Amygdala (tissue), 56 donors: ENCODE measurements at places on chromosomes 5 and 9.
A peak's percentile ranks its signal among the peaks of the same experiment; 100 is the strongest.

- DNase-seq: no peak
Observed at GRCh38 chr9:126592461-126592860, 21.3 kb upstream of the LMX1B start.

DNA sequence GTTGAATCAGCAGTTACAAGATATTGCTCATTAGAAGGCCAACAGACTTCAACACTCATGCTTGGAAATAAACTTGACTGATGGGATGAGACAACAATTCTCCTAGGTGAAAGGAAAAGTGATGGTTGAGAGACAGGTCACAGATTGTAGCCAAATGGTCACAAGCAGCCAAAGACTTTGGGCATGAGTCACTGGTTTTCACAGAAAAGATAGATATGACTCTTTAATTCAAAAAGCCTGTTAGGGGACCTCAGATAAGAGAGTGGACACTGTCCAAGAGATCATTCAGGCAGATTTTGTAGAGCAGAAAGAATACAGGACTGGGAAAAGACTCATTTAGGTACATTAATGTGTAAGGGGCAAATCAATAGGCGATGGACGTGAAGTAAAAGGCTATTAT, 982.5 kb downstream of the MAT2B start:
- no peak for DNase-seq

DNA sequence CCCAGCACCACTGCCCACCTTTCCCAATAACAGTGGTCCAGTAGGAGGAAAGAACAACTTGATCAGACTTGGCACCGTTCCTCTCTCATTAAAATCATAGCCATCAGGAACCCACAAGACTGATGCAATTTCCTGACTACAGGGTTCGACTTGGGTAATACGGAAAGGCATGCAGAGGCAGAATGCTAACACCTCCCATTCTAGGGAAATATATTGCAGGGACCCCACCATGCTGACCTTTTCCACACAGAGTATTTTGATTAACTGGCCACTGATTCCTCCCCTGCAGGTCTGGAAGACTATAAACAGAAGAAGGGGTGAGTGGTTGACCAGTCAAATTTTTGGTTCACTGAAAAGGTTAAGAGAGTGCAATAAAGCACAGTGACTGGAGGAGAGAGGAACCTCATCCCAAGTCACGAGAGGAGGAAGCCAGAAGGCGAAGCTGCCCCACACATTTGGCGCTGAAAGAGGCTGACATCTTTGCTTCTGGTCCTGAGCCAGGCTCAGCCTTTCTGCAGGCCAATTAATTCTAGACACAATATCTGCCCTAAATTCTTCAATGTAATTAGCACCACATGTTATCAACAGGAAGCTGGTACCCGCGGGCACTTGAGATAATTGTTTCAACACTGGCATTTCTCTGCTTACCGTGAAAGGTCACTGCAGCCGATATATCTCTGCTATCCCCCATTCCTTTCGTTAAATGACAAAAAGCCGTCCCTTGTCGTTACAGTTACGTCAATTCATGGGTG, 64.7 kb upstream of the SPOCK1 start:
- no peak for DNase-seq

- DNase-seq: no peak
Observed at GRCh38 chr9:69471433-69471832, 146.4 kb downstream of the ENTREP1 start.

DNA sequence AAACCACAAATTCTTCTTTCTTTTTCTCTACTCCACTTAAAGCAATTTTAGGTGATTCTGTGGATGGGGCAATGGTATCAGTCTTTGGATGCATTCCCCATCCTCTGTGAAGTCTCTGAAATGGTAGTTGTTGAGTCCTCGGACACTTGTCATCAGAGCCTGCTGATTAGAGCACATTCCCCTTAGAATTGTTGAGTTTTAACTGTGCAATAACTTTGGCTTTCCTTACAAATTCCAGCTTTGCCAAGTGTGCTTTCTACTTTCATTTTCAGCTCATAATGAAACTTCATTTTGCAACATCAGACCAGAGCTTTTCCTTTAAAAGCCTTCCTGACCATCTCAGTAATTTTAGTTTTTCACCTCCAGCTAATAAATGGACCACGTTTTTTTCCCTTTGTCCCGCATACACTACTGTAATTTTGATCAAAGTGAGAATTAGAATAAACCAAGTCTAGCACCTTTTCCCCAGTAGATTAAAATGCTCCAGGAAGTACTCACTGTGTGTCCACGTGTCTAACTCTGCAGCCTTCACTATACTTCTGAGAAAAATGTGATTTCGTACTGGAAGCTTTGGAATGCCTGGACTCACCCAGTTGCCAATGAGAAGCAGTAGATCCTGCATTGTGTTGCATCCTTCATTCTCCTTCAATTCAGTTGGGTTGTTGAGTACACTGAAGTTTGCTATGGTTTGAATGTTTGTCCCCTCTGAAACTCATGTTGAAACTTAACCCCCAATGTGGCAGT, 135.6 kb downstream of the NTRK2 start:
- DNase-seq: no peak

- DNase-seq: no peak
Observed at GRCh38 chr5:44697025-44697424, 111.7 kb upstream of the MRPS30 start.

- DNase-seq: no peak
Observed at GRCh38 chr5:172565455-172565854, 75.6 kb upstream of the NEURL1B start.

DNA sequence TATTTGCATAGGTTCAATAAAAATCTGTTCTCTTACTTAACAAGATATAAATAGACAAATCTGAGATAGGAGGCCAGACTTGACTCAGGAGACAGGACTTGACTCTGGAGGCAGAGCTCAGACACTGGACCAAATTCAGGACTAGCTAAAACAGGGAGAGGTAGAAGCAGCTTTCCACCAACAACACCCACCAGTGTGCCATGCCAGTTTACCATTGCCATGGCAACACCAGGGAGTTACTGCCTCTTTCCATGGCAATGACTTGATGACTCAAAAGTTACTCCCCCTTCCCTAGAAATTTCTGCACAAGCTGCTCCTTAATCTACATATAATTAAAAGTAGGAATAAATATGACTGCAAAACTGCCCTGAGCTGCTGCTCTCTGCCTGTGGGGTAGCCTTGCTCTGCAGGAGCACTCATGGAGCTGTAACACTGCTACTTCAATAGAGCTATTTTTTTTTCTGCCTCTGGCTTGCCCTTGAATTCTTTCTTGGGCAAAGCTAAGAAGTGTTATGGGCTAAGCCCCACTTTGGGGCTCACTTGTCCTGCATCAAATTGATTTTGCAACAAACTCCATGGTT, 473.0 kb downstream of the PLK2 start:
- no peak for DNase-seq

DNA sequence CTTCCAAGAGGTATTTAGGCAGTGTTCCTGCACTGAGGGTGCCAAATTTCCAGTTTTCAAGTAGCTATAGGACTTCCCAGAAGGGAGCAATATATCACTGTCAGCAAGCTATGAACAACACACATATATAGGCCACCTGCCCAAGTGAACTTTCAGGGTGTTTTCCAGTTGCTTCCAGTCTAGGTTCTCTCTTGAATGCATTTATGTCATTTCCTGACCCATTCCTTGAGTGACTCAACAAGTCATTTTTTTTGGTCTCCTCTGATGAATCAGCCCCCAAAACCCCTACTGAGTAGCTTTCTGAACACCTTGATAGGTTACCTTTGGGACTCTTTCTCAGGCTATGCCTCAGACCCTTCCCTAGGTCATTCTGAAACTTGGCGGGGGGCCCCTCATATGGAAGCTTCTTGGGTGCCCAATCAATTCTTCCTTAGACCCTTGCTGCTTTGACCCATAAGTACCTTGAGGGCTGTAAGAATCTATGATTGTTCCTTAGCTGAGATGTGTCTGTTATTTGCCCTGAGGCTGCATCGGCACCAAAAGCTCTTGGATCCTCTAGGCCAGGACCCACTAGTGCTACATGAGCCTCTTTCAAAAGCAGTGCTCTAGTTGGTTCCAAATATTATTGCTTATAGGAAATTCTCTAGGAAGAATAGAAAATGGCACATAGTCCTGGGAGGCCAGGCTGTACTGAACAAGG, 12.4 kb downstream of the DNAJB5 start:
- no peak for DNase-seq

- DNase-seq: no peak
Observed at GRCh38 chr5:137507150-137507549, 8.0 kb upstream of the SPOCK1 start.

GRCh38 chr5:160788102-160788660, 63.8 kb downstream of the ATP10B start:
- no peak for DNase-seq

DNA sequence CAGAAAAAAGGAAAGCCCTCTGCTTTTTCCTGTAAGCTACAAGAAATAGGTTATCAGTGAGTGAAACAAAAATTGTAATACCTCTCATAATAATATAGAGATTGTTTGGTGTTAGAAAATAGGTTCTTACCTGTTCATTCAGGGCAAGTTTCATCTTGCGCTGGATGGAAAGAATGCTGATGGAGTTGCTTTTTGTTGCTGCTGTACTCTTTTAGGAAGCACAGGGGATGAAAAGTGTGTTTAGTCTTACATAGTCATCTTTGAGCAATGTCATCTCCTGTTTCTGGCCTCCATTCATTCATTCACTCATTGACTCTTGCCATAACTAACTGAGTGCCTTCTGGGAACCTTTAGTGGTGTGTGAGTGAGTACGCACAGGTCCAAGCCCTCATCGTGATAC, 6.4 kb downstream of the ENTREP1 start:
- no peak for DNase-seq

GRCh38 chr9:90914868-90915483, 113.4 kb downstream of the SYK start:
- peak; percentile 31 for DNase-seq

- DNase-seq: no peak
Observed at GRCh38 chr5:62705022-62705421, 126.4 kb downstream of the LRRC70 start.

DNA sequence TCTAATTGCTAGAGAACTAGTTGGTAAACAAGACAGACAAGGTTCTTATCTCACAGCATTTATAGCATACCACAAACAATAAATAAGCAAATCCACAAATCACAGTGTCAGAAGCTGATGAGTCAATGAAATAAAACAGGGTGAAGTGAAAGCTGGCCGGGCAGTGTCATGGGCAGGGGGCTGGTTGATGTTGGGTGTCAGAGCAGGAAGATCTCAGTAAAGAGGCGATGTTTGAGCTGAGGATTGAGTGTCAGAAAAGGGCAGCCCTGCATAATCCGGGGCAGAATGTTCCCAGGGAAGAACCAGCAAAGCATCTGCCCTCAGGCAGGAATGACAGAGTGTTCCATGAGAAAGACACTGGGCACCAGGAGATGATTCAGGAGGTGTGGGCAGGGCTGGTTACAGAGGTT, 183.4 kb downstream of the GOLPH3 start:
- DNase-seq: no peak

DNA sequence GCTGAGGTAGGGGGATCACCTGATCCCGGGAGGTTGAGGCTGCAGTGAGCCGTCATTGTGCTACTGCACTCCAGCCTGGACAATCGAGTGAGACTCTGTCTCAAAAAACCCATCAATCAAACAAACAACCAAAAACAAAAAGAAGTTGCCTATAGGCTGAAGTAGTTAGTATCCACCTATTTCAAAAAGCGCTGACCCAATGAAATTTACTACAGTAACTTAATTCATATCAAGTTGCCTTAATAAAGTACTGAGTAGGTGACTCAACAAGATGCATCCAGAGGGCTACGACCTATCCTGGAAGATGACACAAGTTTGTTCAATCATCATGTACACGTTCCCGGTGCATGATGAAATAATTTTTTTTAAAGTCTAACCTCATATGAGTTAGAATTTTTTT, 648.6 kb upstream of the DMAC1 start:
- no peak for DNase-seq

- no peak for DNase-seq
Observed at GRCh38 chr9:38529317-38529716, 91.1 kb downstream of the ANKRD18A start.

- DNase-seq: no peak
Observed at GRCh38 chr5:89036704-89037489, 153.9 kb upstream of the MEF2C start.

GRCh38 chr5:14366763-14367162, 214.8 kb upstream of the OTULINL start:
- DNase-seq: no peak

DNA sequence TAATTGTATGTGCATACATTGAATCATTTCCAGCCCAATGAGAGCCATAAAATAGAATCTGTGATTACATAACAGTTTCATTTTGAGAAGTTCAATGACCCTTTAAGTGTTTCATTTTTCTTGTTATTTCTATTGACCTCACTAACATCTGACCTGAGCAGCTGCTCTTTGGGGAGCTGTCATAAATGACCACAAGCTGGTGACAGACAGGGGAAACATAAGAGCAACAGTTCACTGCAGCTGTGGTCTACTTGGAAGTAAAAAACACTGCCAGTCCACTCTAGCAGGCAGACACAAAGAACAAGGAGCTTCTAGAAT, 265.4 kb downstream of the DTWD2 start:
- DNase-seq: no peak

DNA sequence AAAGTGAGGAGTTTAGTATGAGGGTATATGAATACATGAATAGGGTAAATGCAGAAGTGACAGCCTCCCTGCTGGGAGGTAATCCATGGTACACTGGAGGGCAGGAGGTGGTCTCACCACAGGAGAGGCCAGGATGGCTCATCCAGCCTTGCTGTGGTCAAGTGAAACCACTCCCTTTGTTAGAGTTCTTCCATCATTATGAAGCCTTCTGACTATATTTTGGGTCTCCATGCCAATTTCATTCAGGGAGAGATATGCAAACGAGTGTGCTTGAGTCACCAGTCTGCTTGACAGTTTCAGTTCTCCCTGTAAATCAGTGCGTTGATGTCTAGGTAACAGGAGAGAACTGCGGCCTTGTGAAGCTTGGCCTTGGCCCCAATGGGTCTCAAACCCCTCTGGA, 16.4 kb downstream of the PPP3R2 start:
- DNase-seq: no peak

DNA sequence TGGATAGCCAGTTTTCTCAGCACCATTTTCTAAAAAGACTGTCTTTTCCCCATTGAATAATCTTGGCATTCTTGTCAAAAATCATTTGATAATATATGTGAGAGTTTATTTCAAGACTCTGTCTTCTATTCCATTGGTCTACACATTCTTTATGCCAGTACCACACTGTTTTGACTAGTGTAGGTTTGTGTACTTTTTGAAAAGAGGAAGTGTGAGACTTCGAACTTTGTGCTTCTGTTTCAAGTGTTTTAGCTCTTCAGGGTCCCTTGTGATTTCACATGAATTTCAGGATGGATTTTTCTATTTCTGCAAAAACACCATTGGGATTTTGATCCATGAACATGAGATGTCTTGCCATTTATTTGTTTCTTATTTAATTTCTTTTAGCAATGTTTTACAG, 78.5 kb upstream of the ALDH1A1 start:
- no peak for DNase-seq

- no peak for DNase-seq
Observed at GRCh38 chr9:127451608-127451857, 223 bp downstream of the LRSAM1 start.
